ENCODE measurements at places on chromosomes 2 and 18. TPM values are rescaled to one million over a fixed set of nuclear protein-coding genes. Genes with fewer than 3 reads are reported as not detected.

DNA sequence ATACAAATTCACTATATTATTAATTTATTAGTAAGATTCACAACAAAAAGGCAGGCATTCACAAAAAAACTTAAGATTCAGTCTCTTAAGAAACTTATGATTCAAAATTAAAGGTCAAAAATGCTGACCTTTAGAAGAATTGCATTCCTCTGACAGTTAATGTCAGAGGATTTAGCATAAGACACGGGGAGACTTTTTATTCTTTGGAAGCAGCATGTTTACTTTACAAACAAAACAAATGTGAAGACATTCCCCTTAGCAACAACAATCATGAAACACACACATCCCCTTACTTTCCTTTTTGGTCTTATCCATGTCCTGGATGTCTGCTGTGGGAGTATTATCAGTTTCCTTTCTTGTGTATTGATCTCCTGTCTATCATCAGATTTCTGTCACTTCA, 117.1 kb downstream of the RAD51AP2 start:
- no peak overlapping the region for H3K27ac ChIP-seq
- H3K4me3 ChIP-seq: no peak overlapping the region
- no peak for DNase-seq

DNA sequence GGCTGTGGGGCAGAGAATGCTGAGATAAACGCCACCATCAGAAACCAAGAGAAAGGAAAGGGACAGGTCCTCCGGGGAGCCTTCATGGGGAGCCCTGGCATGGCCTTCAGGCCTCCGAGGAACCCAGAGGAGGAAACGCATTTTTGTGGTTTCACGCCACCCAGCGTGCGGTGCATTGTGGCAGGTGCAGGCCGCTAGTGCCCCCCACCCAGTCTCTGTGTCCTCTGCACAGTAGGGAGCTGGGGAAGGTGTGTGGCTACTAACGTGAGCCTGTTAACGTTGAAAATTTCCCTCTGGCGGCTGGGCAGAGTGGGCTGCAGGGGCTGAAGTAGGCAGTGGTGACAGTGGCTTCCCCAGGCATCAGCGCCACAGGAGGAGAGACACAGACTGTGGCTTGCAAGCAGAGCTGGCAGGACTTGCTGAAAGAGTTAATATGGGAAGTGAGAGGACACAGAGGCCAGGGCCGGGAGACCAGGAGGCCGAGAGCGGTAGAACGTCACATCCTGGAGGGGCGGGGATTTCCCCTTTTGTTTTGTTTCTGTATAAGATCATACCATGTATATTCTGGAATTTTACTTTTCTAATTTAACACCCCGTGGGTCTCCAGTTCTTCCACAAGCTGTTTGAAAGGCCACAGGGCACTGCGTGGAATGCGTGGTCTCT, 166.9 kb downstream of the GBX2 start:
- H3K36me3 ChIP-seq: no peaks in the 10 kb centered on the region
- no peak for DNase-seq
- H3K27ac ChIP-seq: no peak overlapping the region
- H3K4me3 ChIP-seq: no peak overlapping the region
- H3K27me3 ChIP-seq: no peaks in the 10 kb centered on the region

The KLHL29 gene
- 2.1 TPM for total RNA-seq

- H3K36me3 ChIP-seq: peaks cover 30% of the 10 kb centered on the region
- no peak for DNase-seq
- H3K4me3 ChIP-seq: peak overlapping the region; percentile 90
- no peaks in the 10 kb centered on the region for H3K27me3 ChIP-seq
Observed at GRCh38 chr2:27133195-27133875, 1.1 kb downstream of the PREB start.

DNA sequence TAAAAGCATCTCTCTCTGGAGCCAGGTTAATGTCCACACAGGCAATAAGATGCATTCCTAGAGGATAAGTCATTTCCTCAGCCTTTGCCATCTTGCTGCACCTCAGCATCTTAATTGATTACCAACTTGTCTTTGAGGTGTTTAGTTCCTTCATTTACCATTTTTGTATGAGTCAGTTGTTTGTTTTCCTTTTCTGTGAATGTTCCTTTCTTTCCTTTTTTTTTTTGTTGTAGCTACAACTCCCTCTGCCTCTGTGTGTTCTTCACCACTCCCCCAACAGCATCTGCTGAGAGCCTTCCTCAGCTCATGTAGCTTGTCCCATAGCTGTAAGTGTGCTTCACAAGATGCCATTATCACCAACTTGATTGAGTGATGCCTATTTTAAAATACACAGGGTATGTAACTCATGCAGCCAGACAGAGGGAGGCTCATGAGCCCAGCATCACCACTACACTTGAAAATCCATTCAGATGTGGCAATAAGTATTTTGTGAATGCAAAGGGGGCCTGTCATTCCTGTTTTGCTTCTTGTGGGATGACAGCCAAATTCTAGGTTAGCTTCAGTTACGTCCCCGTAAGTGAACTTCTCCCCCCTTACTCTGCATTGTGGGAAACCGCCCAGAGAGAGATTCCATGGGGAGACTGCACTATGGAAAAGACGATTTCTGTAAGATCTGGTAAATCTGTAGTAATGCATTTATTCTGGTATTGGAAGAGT, 315.9 kb upstream of the ZEB2 start:
- H3K4me1 ChIP-seq: no peaks in the 10 kb centered on the region
- no peak overlapping the region for H3K27ac ChIP-seq
- H3K27me3 ChIP-seq: no peaks in the 10 kb centered on the region
- no peak for DNase-seq

GRCh38 chr2:143142598-143142997, 13.4 kb downstream of the ARHGAP15 start:
- no peaks in the 10 kb centered on the region for H3K4me1 ChIP-seq
- no peaks in the 10 kb centered on the region for H3K36me3 ChIP-seq
- H3K4me3 ChIP-seq: no peak overlapping the region
- no peak for DNase-seq
- H3K27me3 ChIP-seq: no peaks in the 10 kb centered on the region

The ANXA4 gene
- 21.7 TPM for total RNA-seq

- no peaks in the 10 kb centered on the region for H3K4me1 ChIP-seq
- no peak for DNase-seq
- H3K27ac ChIP-seq: no peak overlapping the region
Observed at GRCh38 chr18:51399491-51400122, 202.1 kb upstream of the MEX3C start.

- DNase-seq: peak; percentile 73
- H3K27ac ChIP-seq: no peak overlapping the region
- H3K36me3 ChIP-seq: no peaks in the 10 kb centered on the region
- H3K4me1 ChIP-seq: peaks cover 13% of the 10 kb centered on the region
- peaks cover 100% of the 10 kb centered on the region for H3K27me3 ChIP-seq
Observed at GRCh38 chr2:176177580-176178037, 10.9 kb upstream of the HOXD1 start.

- H3K27me3 ChIP-seq: no peaks in the 10 kb centered on the region
- no peak for DNase-seq
- H3K4me1 ChIP-seq: no peaks in the 10 kb centered on the region
- H3K4me3 ChIP-seq: no peak overlapping the region
Observed at GRCh38 chr2:227890495-227891079, 19.2 kb downstream of the DAW1 start.

- no peak for DNase-seq
- no peaks in the 10 kb centered on the region for H3K36me3 ChIP-seq
- H3K4me1 ChIP-seq: no peaks in the 10 kb centered on the region
- no peaks in the 10 kb centered on the region for H3K27me3 ChIP-seq
- H3K4me3 ChIP-seq: no peak overlapping the region
- no peak overlapping the region for H3K27ac ChIP-seq
Observed at GRCh38 chr2:233492078-233492477, 74.5 kb downstream of the USP40 start.

The NYAP2 gene
- total RNA-seq: not detected

DNA sequence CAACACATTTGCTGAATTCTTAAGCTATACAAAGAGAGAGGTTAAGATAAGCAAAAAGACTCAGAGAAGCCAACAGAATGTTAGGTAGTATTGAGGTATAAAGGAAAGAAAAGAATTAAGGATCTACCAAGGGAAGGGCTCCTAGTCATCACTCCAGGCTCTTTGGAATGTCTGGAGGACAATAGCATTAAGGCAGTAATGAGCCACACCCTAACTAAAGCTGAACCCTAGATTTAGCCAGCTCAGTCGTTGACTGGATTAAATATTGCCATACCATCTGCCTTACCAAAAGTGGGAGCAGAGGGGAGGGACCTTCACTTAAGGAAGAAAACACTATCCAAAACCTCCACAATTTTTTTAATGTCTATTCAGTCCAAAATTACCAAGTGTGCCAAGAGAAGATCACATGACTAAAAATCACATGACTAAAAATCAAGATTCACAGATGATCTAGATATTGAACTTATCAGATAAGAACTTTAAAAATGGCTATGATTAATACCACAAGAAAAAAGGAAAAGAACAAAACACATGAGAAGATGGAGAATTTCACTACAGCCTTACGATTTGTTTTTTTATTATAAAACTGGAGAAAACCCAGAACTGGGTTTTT, 59.7 kb downstream of the EXOC6B start:
- H3K27ac ChIP-seq: no peak overlapping the region
- no peaks in the 10 kb centered on the region for H3K4me1 ChIP-seq
- no peak for DNase-seq
- H3K36me3 ChIP-seq: peaks cover 6% of the 10 kb centered on the region

GRCh38 chr2:59322870-59323269, 1081.7 kb upstream of the FANCL start:
- no peak for DNase-seq
- H3K36me3 ChIP-seq: no peaks in the 10 kb centered on the region
- H3K4me1 ChIP-seq: no peaks in the 10 kb centered on the region
- no peak overlapping the region for H3K4me3 ChIP-seq

GRCh38 chr2:55158111-55158814, 73.8 kb downstream of the CLHC1 start:
- no peak overlapping the region for H3K4me3 ChIP-seq
- peaks cover 15% of the 10 kb centered on the region for H3K4me1 ChIP-seq
- no peak overlapping the region for H3K27ac ChIP-seq
- DNase-seq: peak; percentile 49
